ENCODE measurements at places on chromosomes 11 and 22.

DNA sequence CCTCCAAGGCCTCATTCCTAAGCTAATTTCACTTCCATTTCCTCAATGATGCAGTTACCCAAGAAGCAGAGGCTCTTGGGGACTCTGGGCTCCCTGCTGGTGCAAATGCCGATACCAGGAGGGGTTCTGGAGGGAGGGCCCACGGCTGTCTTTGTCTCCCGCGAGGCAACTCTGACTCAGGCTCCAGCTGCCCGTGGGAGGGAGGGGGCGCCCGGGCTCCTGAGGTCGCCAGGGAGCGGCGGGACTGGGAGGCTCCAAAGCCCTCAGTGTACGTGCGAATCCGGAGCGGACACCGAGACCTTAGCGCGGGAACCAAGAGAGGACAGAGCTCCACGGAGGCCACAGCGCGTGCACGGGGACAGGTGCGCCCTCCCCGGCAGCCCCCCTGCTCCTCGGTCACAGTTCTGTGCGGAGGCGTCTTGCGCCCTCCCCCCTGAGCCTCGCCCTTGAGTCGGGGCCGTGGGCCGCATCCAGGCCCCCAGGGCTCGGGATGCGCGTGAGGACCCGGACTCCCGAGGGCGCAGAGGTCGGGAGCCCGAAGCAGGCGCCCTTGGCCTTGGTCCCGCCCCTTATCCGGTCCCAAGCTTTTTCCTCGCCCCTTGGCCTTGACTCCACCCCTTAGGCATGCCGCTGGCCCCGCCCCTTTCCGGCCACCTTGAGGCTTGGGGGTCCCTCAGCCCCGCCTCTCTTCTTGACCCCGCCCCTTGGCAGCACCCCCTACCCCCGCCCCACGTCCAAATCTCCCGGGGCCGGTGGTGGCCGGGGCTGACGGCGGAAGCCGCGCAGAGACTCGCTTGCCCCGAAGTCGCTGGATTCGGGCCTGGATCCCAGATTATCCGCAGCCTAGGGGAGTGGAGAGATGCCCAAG is 4.7 kb upstream of the SHISA8 start:
- DNase-seq = no peak

DNA sequence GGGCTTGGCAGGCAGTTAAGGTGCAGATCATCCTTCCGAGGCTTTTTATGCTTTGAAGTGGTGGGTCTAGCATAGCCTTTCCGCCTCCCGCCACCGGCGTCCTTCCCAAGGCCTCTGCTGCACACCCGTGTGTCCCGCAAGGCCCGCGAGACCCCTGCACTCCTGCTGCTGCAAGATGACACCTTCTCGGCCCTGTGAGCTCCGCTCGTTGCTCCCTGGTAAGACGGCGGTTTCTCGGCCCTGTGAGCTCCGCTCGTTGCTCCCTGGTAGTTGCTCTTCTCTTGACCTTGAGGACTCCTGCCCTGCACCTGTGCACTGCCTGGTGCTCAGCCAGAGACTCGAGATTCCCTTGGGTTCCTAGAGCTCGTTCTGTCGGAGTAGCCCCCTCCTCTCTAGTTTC is 17.9 kb upstream of the TRMU start:
- DNase-seq = no peak

DNA sequence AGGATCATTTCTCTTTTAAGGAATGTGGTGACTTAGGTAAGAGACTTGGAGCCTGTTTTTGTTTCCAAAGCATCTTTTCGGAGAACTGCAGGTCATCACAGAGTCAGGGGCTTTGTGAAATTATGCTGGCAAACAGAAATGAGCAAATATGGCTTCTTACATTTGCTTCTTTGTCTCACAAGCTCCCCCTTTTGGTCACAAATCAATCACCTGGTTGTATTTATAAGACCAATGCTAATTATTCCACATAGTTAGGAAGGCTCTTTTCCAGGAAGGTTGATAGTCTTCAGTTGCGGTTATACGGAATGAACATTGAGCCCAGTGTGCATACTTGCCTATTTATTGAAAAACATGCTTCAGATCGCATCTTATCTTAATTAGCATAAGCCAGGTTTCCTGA is 34.6 kb upstream of the CEP126 start:
- no peak for DNase-seq

DNA sequence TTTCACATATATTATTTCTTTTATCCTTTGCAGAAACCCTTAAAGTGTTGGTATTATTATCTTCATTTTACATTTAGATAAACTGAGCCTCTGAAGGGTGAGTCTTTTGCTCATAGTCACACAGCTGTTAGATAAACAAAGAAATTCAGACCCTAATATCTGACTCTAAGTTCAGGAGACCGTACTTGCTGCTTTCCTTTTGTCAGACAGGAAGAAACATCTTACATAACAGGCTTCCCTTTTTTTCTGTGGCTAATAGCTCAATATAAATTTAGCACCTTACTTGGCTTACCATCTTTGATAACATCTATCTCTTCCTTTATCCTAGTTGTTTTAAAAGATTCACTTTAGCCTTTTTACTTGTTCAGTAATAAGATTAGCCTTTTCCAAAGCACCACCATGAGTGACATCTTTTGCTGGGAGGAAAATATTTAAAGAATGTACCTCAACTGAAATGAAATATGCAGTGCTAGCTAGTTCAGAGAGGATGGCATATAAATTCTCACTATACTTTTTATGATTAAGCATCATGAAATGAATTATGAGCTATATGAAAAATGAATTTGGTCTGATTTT is 128.6 kb downstream of the WNT11 start:
- DNase-seq = no peak

DNA sequence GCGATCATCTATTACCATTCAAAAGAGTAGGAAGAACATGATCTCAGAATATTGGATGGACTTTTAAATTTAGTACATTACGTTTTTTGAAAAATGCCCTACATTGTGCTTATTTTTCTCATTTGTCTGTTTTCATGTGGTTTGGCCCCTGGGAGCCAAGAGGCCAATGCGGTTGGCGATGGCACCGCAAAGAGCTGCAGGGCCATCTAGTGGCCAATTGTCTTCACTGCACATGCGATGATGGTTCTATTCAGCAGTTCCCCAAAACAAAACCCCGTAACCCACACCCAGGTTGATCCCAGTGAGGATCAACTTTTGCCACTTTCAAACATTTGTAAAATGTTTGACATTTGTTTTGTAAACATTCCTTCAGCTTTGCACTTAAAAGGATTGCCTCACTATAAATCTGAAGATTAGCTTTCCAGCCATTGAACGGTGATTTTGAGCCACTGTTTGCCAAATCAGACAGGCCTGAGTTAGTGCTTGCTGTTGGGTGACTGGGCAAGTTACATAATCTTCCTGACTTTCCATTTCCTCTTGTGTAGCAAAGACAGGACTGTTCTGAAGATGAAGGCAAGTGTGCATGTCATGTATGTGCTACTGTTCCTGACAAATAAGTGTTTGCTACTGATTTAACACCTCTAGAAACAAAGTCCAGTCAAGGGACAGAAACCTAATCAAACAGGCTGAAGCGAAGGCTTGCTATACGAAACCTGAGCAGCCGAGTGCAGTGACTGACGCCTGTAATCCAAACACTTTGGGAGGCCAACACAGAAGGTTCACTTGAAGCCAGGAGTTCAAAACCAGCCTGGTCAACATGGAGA is 29.2 kb upstream of the XBP1 start:
- DNase-seq = peak; percentile 53

DNA sequence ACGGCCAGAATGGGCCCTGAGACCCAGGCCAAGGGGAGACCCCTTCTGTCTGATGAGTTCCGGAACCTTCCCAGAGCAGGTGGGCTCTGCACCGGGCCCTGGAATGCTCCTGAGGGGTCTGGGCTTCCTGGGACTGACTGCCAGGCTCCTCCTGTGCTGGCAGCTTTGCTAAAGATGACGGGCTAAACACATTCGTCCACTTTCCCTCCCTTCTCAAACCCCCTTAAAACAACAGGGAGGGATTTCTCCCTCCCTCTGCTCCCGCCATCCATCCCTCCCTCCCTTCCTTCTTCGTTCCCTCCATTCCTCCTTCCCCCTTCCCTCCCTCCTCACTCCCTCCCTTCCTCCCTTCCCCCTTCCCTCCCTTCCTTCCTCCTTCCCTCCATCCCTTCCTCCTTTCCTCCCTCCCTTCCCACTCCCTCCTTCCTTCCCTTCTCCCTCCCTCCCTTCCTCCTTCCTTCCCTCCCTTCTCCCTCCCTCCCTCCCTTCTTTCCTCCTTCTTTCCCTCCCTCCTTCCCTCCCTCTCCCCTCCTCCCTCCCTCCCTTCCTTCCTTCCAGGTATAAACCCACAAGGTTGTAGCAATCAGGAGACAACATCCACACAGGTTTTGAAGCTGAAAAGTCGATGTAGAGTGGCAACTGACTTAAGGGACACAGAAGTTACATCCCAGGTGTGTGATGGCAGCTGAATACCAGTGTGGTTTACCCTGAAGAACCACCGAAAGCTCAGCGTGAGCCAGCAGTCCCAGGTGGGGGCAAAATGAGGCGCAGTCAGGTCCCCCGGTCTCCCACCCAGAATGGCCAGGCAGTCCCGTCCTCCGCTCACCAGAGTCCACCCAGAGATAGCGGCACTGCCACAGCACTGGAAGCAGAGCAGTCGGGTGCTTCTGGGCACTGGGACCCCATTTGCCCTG is 18.8 kb upstream of the MGAT3 start:
- DNase-seq = no peak

- DNase-seq = no peak
Observed at GRCh38 chr22:24170188-24170587, 11.1 kb upstream of the SUSD2 start.

- no peak for DNase-seq
Observed at GRCh38 chr11:19832086-19832750, 119.6 kb downstream of the NAV2 start.

All from stimulated activated CD8-positive, alpha-beta memory T cell treated with anti-CD3 and anti-CD28 coated beads, Interleukin-4, amount 100 ng/mL, for 1 hour (primary cell).